MM.1S (cell line): ENCODE measurements at places on chromosomes 11 and 22.
A peak's percentile ranks its signal among the peaks of the same experiment; 100 is the strongest.

GRCh38 chr22:45974498-45974897, 2.5 kb downstream of the WNT7B start:
- no peak overlapping the region for H3K27ac ChIP-seq
- no peak overlapping the region for H3K4me3 ChIP-seq
- H3K4me1 ChIP-seq = 0 out of 2 replicates have a peak, but pooled peaks cover 4% of the 10 kb centered on the region
- H3K36me3 ChIP-seq = no peaks in the 10 kb centered on the region

GRCh38 chr11:76752321-76753143, 30.6 kb upstream of the TSKU start:
- no peaks in the 10 kb centered on the region for H3K36me3 ChIP-seq
- DNase-seq = no peak
- H3K4me1 ChIP-seq = no peaks in the 10 kb centered on the region
- no peaks in the 10 kb centered on the region for H3K27me3 ChIP-seq

- H3K36me3 ChIP-seq = no peaks in the 10 kb centered on the region
- no peak overlapping the region for H3K27ac ChIP-seq
- H3K4me3 ChIP-seq = no peak overlapping the region
These were observed 33.3 kb upstream of the KCNQ1OT1 start for GRCh38 chr11:2732940-2733628.

- no peaks in the 10 kb centered on the region for H3K4me1 ChIP-seq
- no peaks in the 10 kb centered on the region for H3K36me3 ChIP-seq
- no peaks in the 10 kb centered on the region for H3K27me3 ChIP-seq
- no peak overlapping the region for H3K4me3 ChIP-seq
- DNase-seq = no peak
These were observed 47.4 kb upstream of the B3GAT1 start for GRCh38 chr11:134459246-134460061.

DNA sequence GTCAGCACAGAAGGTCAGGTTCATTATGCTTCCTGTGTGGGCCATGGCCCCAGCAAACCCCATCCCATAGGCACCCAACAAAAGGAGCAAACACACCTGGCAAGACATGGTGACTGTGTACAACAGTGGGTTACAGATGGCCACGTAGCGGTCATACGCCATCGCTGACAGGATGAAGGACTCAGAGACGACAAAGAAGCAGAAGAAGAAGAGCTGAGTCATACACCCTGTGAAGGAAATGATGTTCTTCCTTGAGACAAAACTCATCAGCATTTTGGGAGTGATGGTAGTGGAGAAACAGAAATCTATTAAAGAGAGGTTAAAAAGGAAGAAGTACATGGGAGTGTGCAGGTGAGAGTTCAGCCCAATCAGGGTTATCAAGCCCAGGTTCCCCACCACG, 309 bp downstream of the OR8B12 start:
- DNase-seq = no peak
- H3K4me1 ChIP-seq = no peaks in the 10 kb centered on the region
- H3K4me3 ChIP-seq = no peak overlapping the region
- no peaks in the 10 kb centered on the region for H3K36me3 ChIP-seq

DNA sequence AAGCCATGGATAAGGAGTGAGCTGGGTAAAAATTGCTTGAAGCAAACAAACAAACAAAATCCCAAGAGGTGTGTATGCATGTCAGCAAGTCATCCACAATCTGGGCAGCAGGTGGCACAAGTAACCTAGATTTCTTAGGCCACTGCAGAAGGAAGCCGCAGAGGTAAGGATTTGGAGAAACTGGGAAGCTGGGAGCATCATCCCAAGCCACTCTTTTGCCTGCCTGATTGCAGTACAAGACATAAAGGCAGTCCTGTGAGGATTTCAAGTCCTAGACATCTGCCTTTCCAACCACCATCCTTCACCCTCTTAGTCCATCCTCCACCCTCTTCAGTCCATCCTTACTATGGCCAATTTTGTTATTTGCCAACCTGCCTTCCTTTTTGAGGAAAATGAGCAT, 67.2 kb upstream of the BMAL1 start:
- H3K4me3 ChIP-seq = no peak overlapping the region
- peak; percentile 31 for DNase-seq
- H3K36me3 ChIP-seq = no peaks in the 10 kb centered on the region
- no peaks in the 10 kb centered on the region for H3K27me3 ChIP-seq
- no peaks in the 10 kb centered on the region for H3K4me1 ChIP-seq

- peaks cover 26% of the 10 kb centered on the region for H3K27me3 ChIP-seq
- H3K4me1 ChIP-seq = peaks cover 5% of the 10 kb centered on the region
- H3K4me3 ChIP-seq = no peak overlapping the region
- no peak for DNase-seq
- H3K27ac ChIP-seq = no peak overlapping the region
These were observed 47.2 kb downstream of the LRFN4 start for GRCh38 chr11:66904055-66904454.

DNA sequence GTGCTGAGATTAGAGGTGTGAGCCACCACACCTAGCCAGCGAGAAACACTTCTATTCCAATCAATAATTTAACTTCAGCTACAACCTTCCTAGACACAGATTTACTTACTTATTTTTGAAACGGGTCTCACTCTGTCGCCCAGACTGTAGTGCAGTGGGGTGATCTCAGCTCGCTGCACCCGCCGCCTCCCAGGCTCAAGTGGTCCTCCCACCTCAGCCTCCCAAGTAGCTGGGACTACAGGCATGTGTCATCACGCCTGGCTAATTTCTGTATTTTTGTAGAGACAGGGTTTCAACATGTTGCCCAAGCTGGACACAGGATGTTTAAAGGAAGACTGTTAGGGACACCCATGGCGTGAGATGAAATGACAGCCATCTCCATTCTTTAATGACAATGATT, 61.3 kb downstream of the MICAL3 start:
- H3K27ac ChIP-seq = no peak overlapping the region
- H3K4me3 ChIP-seq = no peak overlapping the region
- no peaks in the 10 kb centered on the region for H3K27me3 ChIP-seq
- H3K4me1 ChIP-seq = no peaks in the 10 kb centered on the region

DNA sequence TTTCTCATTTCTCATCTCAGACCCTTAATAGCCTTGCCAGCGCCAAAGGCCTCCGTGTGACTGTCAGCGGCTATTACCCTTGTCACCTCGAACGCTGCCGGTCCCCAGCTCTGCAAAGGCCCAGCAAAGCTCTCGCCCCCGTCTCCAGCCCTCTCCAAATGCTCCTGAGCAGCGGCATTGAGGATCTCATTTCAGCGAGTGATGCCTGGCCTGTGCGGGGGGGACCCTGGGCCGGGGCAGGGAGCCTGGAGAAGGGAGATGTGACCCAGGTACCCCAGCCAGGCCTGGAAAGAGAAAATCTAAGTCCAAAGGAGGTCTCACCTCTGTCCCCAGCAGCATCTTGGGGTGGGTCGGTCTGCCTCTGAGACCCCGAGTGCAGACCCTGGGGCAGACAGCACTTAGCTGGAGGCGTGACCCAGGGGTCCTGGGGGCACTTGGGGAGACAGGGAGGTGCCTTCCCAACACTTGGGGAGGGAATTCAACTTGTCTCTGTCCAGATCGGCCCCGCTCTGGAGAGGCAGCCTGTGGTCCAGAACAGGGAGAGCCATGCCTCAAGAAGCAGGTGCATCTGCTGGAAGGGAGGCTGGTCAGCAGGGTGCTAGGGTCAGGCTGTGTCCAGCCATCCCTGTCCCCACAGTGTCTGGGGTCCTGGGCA, 521.3 kb downstream of the TBC1D22A start:
- H3K4me3 ChIP-seq = no peak overlapping the region
- H3K4me1 ChIP-seq = no peaks in the 10 kb centered on the region
- H3K27me3 ChIP-seq = peaks cover 58% of the 10 kb centered on the region
- H3K27ac ChIP-seq = no peak overlapping the region
- DNase-seq = no peak

GRCh38 chr11:1341928-1342524, 32.6 kb upstream of the TOLLIP start:
- no peaks in the 10 kb centered on the region for H3K4me1 ChIP-seq
- H3K4me3 ChIP-seq = no peak overlapping the region
- H3K36me3 ChIP-seq = no peaks in the 10 kb centered on the region

DNA sequence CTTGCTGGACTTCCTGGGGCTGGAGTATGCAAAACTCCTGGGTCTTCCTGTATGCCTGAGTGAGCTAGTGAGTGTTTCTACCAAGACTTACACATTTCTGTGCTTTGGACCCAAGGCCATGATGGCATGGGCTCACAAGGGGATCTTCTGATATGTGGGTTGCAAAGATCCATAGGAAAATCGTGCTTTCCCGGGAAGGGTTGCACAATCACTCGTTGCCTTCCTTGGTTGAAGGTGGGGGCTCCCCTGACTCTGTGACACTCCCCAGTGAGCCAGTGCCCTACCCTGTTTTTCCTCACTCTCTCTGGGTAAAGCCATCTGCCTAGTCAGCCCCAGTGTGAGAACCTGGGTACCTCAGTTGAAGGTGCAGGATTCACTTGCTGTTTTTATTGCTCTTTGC, 114.0 kb upstream of the CCDC179 start:
- H3K27me3 ChIP-seq = no peaks in the 10 kb centered on the region
- H3K4me3 ChIP-seq = no peak overlapping the region
- DNase-seq = no peak

DNA sequence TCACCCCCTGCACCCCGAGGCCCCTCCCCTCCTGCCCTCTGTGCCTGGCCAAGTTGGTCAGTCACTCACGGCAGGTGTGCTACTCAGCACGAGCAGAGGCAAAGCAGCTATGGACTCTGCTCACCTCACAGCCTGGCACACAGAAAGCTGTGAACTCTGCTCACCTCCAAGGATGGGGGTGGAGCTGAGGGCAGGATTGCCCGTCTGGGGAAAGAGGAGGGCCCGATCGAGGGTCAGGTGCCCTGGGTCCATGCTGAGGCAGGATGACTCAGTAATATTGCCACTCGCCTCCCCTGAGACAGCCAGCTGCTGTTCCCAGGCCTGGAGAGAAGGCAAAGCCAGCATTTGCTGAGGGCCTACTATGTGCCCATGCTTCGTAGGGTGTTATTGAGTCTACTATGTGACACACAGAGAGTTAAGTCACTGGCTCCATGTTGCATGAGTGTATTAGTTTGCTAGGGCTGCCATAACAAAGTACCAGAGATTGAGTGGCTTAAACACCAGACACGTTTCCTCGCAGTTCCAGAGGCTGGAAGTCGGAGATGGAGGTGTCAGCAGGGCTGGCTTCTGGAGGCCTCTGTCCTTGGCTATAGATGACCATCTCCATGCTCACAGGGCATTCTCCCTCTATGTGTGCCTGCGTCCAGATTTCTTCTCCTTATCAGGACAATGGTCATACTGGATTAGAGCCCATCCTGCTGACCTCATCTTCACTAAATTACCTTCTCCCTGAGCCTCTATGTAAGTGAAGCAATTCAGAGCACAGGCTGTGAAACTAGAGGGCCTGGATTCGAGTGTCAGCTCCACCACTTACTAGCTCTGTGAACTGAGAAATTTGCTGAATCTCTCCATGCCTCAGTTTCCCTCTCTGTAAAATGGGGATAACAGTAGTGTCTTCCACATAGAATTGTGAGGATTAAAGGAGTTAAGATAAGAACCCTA, 13.2 kb upstream of the TSKU start:
- H3K4me1 ChIP-seq = peaks cover 48% of the 10 kb centered on the region
- DNase-seq = peak; percentile 62
- H3K4me3 ChIP-seq = peak overlapping the region; percentile 22
- H3K27ac ChIP-seq = peak overlapping the region; percentile 79; the same call in 1 of the 2 replicates
- no peaks in the 10 kb centered on the region for H3K27me3 ChIP-seq
- no peaks in the 10 kb centered on the region for H3K36me3 ChIP-seq

DNA sequence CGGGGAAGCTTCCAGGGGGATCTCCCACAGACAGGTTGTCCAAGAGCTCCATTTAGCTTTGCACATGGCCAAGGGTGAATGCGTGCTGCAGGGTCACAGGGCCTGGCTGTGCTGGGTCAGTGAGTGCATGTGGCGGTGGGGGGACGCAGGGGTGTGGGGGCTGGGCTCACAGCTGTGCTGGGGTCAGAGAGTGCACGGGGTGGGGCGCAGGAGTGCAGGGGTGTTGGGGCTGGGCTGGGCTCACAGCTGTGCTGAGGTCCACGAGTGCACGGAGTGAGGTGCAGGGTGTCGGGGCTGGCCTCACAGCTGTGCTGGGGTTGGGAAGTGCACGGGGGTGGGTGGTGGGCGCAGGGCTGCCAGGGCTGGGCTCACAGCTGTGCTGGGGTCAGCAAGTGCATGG, 557.7 kb downstream of the BRD1 start:
- H3K27ac ChIP-seq = no peak overlapping the region
- H3K27me3 ChIP-seq = peaks cover 36% of the 10 kb centered on the region
- no peak for DNase-seq
- H3K4me1 ChIP-seq = peaks cover 3% of the 10 kb centered on the region; the same call in 1 of the 2 replicates
- H3K4me3 ChIP-seq = no peak overlapping the region

- no peak overlapping the region for H3K4me3 ChIP-seq
- H3K27ac ChIP-seq = no peak overlapping the region
- H3K4me1 ChIP-seq = no peaks in the 10 kb centered on the region
These were observed 11.3 kb downstream of the POLDIP3 start for GRCh38 chr22:42603427-42603826.

DNA sequence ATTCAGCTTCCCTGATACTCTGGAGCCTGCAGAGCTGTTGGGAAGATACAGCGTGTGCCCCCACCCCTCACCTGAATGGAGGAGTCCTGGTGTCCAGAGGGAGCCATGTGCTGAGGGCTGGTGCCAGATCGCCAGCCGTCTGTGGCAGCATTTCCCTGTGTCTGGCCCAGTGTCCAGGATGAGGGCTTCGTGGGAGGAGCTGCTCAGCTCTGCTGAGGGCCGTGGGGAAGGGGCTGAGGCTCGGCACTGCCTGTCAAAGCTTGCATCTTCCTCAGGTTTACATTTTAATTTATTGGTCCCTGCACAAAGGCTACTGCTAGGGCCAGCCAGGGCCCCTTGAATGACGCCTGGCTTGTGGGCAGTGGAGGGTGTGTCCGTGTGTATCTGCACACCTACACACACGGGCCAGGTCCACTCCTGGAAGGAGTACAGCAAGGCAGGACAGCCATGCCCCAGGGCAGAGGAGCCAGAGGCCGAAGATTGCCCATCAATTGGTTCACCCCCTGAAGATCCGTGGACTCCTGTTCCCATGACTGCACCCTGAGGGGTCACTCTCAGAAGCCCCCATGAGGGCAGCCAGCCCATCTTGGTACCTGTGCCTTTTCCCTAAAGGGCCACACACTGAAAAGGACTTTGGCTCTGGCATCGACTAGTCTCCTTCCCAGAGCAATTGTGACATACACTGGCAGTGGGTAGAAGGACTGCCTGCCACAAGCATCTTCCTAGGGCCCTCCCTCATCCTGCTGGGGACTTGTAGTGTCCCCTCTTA, 107.7 kb upstream of the PARVA start:
- DNase-seq = no peak
- H3K27ac ChIP-seq = no peak overlapping the region
- H3K4me1 ChIP-seq = no peaks in the 10 kb centered on the region
- H3K4me3 ChIP-seq = no peak overlapping the region

- no peak for DNase-seq
- H3K36me3 ChIP-seq = no peaks in the 10 kb centered on the region
- no peak overlapping the region for H3K27ac ChIP-seq
- peaks cover 51% of the 10 kb centered on the region for H3K4me1 ChIP-seq
- no peaks in the 10 kb centered on the region for H3K27me3 ChIP-seq
These were observed 1281.1 kb downstream of the TBC1D22A start for GRCh38 chr22:48043581-48043980.

GRCh38 chr22:29747832-29748231, 19.0 kb downstream of the ZMAT5 start:
- peak overlapping the region; percentile 60; the same call in 1 of the 2 replicates for H3K27ac ChIP-seq
- no peak overlapping the region for H3K4me3 ChIP-seq
- DNase-seq = no peak
- no peaks in the 10 kb centered on the region for H3K27me3 ChIP-seq
- H3K36me3 ChIP-seq = no peaks in the 10 kb centered on the region

GRCh38 chr11:95301474-95301873, 70.5 kb upstream of the SESN3 start:
- H3K4me3 ChIP-seq = no peak overlapping the region
- DNase-seq = no peak
- H3K4me1 ChIP-seq = no peaks in the 10 kb centered on the region
- H3K27ac ChIP-seq = no peak overlapping the region
- H3K36me3 ChIP-seq = no peaks in the 10 kb centered on the region
